Activated CD4-positive, alpha-beta T cell treated with anti-CD3 and anti-CD28 coated beads, Interleukin-2, amount 50 U/mL, for 16 hours (primary cell): ENCODE measurements at places on chromosomes 3 and 15.

GRCh38 chr15:27824841-27825422, 274.2 kb downstream of the OCA2 start:
- DNase-seq, result no peak

DNA sequence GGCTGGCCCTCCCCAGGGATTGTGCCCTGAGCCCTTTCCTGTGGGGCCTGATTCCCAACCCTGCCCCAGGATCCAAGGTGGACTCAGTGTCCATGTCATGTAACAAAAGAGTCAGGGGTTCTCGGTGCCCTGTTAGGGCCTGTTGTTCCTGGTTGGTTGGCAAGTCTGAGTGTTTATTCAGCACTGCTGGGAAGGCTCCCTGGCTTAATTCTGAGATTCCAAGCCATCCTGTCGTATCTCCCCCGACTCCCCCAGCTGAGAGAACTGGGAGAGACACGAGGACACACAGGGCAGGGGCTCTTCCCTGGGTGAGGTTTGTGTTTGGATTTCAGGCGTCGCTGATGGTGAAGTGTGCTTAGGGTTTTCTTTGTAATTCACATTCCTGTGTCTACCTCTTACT, 78.3 kb downstream of the EEFSEC start:
- DNase-seq, result no peak

GRCh38 chr3:74387111-74387735, 227.2 kb downstream of the CNTN3 start:
- DNase-seq, result no peak

DNA sequence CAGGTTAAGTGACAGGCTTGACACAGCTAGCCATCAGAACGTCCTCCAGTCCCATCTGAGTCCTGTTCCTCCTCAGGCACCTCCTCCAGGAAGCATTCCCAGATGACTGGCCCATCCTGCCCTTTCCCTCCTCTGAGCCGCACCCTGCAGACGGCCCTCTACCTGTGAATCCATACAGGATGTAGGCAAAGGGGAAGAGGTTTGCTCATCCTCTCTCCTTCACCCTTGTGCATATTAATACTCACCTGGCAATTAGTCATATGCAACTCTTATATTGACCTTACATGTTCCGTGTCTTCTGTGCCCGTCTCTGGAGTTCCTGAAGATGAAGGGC, 61.9 kb downstream of the SMAD3 start:
- DNase-seq, result no peak

GRCh38 chr3:51340013-51340829, 44.9 kb upstream of the MANF start:
- no peak for DNase-seq

DNA sequence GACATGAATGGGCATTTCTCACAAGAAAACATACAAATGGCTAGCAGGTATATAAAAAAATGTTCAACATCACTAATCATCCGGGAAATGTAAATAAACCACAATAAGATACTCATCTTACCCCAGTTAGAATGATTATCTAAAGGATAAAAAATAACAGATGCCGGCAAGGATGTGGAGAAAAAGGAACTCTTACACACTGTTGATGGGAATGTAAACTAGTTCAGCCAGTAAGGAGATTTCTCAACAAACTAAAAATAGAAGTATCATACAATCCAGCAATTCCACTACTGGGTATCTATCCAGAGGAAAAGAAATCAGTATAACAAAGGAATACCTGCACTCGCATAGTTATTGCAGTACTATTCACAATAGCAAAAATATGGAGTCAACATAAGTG, 124.2 kb downstream of the SATB1 start:
- DNase-seq, result no peak

- DNase-seq, result no peak
Observed at GRCh38 chr3:20326541-20326940, 140.5 kb upstream of the SGO1 start.

- DNase-seq, result no peak
Observed at GRCh38 chr3:50724831-50725230, 50.1 kb downstream of the DOCK3 start.

DNA sequence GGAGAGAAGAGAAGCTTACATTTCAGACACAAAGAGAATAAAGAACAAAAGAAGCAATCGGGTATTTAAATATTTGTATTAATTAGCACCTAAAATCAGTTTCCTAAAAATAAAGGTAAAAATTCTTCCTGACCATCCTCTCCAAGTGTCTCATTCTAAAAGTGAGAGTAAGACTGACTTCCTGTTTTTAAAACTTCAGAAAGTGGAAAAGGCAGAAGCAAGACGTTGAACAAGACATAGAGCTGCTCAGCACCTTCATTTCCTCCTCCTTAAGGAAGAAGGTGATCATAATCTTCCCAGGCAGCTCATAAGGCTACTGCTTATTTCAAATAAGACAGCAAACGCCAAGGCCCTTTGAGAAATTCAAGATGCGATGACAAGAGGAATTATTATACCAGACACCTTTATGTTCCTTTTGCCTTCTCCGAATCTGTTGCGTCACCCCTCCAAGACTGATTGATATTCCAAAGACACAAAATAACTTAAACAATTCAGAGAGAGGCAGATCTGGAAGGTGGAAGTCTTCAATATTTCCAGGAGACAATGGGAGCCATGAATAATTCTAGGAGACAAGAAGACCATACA, 238.8 kb upstream of the TLE3 start:
- DNase-seq, result no peak

- no peak for DNase-seq
Observed at GRCh38 chr3:36201546-36201945, 178.8 kb upstream of the STAC start.

DNA sequence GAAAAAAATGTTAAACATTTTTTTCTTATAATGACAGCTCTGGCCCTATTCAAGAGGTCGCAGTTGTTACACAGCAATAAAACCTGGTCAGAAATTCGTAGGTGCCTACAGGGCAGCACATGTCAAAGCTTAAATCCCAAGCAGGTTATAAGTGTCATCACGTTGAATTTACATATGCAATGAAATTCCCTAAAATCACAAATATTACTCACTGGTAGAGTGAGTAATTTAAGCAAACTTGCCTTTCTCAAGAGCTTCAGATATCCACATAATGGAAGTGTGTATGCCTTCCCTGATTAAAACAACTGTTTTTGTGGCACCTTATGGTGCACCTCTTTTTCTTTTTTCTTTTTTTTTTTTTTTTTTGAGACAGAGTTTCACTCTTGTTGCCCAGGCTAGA, 90.7 kb upstream of the FNDC3B start:
- no peak for DNase-seq

DNA sequence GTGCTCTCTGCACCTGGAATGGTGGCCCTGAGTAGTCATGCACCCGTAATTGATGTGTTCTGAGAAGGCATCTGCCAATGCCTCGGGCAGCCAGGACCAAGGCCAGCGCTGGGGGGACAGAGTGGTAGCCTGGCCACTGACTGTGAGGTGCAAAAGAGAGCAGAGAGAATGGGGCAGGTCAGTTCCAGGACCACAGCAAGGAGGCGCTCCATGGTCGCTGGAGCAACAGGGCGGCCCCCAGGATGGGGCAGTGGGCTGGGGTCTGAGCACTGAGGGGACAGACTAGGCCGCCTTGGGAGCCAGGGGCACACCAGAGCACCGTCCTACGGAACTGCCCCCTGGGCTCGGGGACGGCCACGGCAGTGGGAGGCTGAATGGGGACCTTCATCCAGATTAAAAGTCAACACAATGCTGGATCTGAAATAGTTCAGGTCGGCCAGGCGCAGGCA, 48.3 kb upstream of the IQSEC1 start:
- no peak for DNase-seq

DNA sequence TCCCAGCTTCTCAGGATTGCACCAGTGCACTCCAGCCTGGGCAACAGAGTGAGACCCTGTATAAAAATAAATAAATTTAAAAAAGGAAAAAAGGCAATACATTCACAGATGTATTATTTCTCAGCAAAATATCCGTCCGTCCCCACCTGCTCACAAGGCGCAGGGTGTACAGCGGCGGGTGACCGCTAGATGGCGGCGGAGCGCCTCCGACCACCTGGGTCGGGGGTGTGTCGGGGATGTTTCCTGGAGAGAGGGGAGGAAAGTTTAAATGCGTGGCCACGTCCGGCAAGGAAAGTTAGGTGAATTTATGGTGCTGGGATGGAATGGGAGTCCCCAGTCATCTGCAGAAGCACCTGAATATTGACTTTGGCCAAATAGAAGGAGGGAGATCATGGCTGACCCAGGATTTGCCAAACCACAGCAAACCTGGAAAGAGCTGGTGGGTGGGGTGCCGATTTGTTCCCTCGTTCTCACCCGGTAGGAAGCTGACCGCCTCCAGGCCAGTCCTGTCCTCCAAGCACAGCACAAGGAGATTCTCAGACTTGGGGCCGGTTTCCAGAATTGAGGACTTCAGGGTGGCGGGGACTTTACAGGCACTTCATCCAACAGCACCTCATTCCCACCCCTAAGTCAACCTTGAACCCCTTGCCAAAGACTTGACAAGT, 88.3 kb downstream of the TMEM266 start:
- peak; percentile 64 for DNase-seq
